Stimulated activated CD4-positive, alpha-beta T cell treated with anti-CD3 and anti-CD28 coated beads, TNF-alpha, amount 100 ng/mL, for 48 hours (primary cell): ENCODE measurements at places on chromosomes 6 and 20.

DNA sequence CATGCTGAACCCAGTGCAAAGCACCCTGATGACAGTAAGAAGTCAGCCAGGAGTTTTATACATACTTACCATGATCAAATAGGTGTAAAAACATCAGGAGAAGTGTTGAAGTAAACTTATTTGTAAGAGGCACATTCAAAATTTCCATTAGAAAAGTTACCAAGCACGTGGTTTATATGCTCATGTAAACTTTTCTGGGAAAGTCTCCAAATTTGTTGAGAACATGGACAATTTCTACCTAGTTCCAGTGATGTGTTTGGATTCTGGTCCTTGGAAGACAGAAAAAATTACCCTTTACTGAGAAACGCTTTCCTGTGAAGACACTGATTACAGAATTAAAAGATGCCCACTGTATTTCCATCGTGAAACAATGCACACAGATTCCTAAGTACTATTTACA lies 288.9 kb upstream of the CDH4 start:
- DNase-seq = no peak

GRCh38 chr6:162109480-162110050 lies 618.0 kb downstream of the PRKN start:
- no peak for DNase-seq

- no peak for DNase-seq
These were observed 14.8 kb upstream of the CST1 start for GRCh38 chr20:23765578-23765977.

- DNase-seq = no peak
These were observed 22.3 kb downstream of the COL20A1 start for GRCh38 chr20:63315240-63315689.

- no peak for DNase-seq
These were observed 20.3 kb downstream of the GTPBP2 start for GRCh38 chr6:43608807-43609206.

DNA sequence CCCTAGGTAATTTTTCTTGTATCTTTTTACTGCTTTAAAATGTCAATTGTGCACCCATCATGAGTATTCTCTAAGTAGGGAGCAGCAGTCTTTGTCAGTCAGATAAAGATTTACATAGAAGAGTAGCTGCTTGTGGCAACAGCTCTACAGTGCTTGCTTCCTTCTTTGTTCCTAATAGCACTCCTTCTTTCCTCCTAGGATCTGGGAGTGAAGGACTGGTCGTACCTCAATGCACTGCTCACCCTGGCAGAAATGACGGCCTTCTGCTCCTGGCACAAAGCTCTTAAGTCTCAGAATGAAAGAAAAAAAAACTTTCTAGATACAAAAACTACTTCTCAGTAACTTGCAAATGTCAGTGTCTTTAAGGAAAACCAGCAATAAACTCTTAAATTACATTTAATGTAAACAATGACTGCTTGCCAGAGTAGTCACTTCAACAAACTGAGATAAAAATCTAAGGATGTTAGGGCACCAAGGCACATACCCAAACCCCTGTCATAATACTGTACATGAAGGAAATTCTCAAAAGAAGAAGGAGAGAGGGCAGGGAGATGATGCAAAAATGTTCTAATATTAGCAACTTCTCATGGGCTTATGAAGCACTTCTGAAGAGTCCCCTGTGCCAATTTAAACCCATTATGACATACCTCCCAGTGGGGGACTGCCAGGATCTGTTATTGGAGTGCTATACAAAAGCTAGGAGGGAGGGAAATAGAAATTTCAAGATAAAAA lies 34.0 kb downstream of the NCOA6 start:
- DNase-seq = no peak

- DNase-seq = no peak
These were observed 4.8 kb downstream of the PXDC1 start for GRCh38 chr6:3746696-3747095.
